Posterior cingulate gyrus (tissue), 11 donors: ENCODE measurements at places on chromosomes 6 and 20.

GRCh38 chr20:21505810-21506530, 7.9 kb downstream of the NKX2-2 start:
- peak; percentile 82 for DNase-seq

GRCh38 chr6:28200020-28200419, 25.1 kb upstream of the ZSCAN9 start:
- no peak for DNase-seq

DNA sequence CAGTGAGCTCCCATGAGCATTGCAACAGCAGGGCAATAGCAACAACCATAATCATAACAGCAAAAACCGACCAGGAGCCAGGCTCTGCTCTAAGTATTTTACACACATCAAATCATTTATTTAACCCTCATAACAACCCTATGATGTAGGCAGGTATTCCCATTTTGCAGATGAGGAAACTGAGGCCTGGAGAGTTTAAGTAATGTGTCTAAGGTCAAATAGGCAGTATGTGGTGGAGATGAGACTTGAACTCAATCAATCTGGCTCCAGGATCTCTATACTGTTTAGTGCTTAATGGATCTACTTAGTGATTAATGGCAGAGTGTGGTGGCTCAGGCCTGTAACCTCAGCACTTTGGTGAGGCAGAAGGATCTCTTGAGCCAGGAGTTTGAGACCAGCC, 3.4 kb downstream of the TMEM151B start:
- DNase-seq: no peak

GRCh38 chr6:13927203-13927602, 2.5 kb downstream of the RNF182 start:
- DNase-seq: no peak

GRCh38 chr20:6388671-6389197, 265.9 kb upstream of the FERMT1 start:
- DNase-seq: no peak

- DNase-seq: peak; percentile 78
These were observed 7.4 kb downstream of the DLL1 start for GRCh38 chr6:170283212-170284081.

GRCh38 chr20:18016772-18017171, 40.9 kb downstream of the OVOL2 start:
- no peak for DNase-seq

GRCh38 chr6:2890976-2891767, 11.9 kb downstream of the SERPINB9 start:
- no peak for DNase-seq
